ENCODE measurements at places on chromosomes 2 and 18.

DNA sequence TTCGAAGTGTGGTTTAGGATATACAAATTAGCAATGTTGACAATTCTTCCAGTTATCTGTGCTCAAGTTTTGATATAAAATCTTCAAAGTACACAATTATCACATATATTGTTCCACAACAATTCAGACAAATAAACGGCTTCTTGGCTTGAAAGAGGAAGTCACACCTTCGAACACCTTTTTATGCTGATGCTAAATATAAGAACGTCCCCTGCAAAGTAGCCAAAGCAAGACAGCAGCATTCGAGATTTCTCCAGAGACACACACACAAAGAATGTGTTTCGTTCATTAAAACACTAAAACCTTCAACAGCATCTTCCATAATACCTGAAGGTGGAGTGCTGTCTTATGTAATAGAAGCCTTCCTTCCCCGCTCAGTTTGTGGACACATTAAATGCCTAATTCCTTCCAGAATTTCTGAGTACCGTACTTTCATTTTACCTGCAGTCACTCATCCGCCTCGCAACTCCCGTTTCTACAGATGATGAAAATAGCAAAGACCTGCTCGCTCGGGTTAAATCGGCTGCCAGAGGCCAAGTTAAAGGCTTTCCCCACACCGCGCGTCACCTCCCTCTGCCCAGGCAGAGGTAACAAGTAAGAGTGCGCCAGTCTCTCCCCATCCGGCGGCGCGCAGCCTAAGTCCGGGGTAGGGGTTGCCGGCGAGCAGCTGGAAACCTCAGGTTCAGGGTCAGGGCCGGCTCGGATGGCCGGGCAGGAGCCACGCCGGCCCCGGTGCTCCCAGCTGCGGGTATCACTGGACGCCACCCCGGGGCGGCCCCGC, 847 bp downstream of the SERPINE2 start:
- peak; percentile 10 for DNase-seq

GRCh38 chr18:2573408-2573807, 2.1 kb downstream of the NDC80 start:
- DNase-seq = no peak

- no peak for DNase-seq
Observed at GRCh38 chr2:39484206-39484605, 47.1 kb upstream of the MAP4K3 start.

GRCh38 chr18:79598633-79599175, 80.9 kb upstream of the CTDP1 start:
- no peak for DNase-seq

GRCh38 chr2:3034396-3034795, 343.2 kb downstream of the EIPR1 start:
- DNase-seq = no peak

GRCh38 chr18:21894619-21895367, 154.2 kb downstream of the MIB1 start:
- no peak for DNase-seq

- DNase-seq = no peak
Observed at GRCh38 chr18:60215432-60215831, 157.1 kb downstream of the MC4R start.

- DNase-seq = no peak
Observed at GRCh38 chr2:145028101-145028920, 508.4 kb upstream of the ZEB2 start.

DNA sequence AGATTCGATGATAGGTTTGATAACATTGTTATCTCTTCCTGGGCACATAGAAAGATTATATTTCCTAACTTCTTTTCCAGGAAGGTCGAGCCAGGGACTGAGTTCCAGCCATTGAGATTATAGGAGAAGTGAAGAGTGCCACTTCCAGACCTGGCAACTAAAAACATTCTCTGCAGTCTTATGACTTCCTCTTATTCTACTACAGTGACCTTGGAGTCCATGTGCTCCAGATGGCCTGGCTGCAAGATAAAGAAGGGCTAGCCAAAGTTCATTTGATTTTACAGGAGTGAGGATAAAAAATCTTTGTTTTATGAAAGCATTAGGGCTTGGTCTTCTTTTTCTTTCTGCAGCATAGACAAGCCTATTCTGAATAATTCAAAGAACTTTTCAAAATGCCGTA, 363.0 kb downstream of the FSIP2 start:
- no peak for DNase-seq

DNA sequence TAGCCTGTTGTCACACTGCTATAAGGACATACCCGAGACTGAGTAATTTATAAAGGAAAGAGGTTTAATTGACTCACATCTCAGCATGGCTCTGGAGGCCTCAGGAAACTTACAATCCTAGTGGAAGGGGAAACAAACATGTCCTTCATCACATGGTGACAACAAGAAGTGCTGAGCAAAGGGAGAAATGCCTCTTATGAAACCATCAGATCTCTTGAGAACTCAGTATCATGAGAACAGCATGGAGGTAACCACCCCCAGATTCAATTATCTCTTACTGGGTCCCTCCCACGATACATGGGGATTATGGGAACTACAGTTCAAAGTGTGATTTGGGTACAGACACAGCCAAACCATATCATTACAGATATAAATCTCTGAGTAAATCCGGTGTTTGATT, 148.7 kb downstream of the PRPF40A start:
- no peak for DNase-seq

GRCh38 chr18:21163647-21164547, 52.3 kb upstream of the ROCK1 start:
- peak; percentile 2 for DNase-seq

- DNase-seq = peak; percentile 11
Observed at GRCh38 chr2:230068651-230069055, at the start of gene SLC16A14. Gene SLC16A14 (minus strand): TSS chr2:230068924. CDS start chr2:230059352, 9,572 bp downstream.

- DNase-seq = no peak
Observed at GRCh38 chr18:2482706-2483475, 88.4 kb downstream of the METTL4 start.

GRCh38 chr2:146189541-146189940, 1655.3 kb upstream of the ACVR2A start:
- no peak for DNase-seq

DNA sequence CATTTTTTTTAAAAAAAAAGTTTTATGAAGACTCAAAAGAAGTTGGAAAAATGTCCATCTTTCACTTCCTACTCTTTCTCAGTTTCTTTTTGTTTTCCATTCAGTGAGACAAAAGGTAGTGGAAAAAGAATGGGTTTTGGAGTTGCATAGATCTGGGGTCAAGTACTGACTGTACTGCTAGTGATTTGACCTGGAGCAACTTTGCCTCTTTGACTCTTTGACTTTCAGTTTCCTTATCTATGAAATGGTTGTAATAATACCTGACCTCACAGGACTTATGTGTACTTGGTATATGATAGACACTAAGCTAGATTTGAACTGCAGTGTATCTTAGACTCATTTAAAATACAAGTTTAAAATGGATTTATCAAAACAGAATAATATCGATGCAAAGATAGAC, 3.5 kb upstream of the KCNE4 start:
- DNase-seq = no peak

DNA sequence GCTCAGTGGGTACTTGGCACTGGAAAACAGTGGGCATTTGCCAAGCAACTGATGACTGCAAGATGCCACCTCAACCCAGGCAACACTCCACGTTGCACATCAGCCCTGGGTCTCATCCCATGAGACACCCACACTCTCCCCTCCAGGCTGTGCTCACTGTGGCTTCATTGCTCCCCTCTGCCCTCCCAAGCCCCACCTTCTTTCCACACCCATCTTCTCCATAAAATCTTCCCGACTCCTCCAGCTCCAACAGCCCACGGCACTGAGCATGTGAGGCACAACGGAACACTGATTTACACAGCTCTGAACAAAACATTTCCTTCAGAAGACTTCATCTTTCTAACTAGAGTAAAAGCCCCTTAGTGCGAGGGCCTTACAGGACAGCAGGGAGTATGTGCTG, 117.8 kb upstream of the ACAA2 start:
- no peak for DNase-seq

- DNase-seq = no peak
Observed at GRCh38 chr2:218785103-218785502, 3.2 kb downstream of the CYP27A1 start.

GRCh38 chr2:128726236-128726635, 407.6 kb upstream of the HS6ST1 start:
- DNase-seq = no peak

- no peak for DNase-seq
Observed at GRCh38 chr18:49025767-49026500, 75.2 kb upstream of the SMAD7 start.

DNA sequence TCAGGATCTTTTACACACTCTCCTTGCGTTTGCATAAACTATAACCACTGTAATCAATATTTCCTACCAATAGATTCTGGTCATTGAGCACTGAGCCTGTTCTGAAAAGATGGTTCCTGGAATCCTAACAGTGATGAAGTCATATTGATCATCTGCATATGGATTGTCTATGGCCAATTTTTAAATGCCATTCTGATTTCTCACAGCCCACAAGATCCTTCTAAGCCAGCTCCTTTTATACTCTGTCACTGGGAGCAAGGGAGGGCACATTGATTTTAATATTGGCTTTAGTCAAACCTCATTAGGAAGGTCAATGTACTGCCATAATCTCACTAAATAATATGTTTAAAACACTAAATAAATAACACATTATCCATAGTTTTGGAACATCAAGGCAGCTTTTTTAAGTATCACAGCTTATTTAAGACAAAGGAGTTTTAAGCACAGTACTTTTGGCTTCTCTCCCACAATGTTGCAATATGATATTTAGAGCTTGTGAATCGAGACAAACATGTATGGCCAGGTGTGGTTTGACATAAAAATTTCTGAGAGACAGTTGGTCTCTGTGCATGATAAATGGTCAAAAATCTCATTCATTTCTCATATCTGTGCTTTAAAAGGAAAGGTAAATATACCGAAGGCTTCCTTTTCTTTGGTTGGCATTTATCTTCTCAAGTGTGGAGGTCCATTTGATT, 267.3 kb downstream of the MTX2 start:
- DNase-seq = no peak

All from CD4-positive, alpha-beta T cell treated with Interleukin-2 at 100 ng/mL for 4 hours (primary cell).